ENCODE measurements at places on chromosomes 2 and 18. TPM values are rescaled to one million over a fixed set of nuclear protein-coding genes. Genes with fewer than 3 reads are reported as not detected.

The ALKAL2 gene
- 155 TPM for total RNA-seq

The DSG3 gene
- not detected for total RNA-seq

- DNase-seq, result no peak
- no peak overlapping the region for H3K4me3 ChIP-seq
- no peaks in the 10 kb centered on the region for H3K27me3 ChIP-seq
Measured at GRCh38 chr2:142718576-142719155, 158.8 kb upstream of the KYNU start.

- no peaks in the 10 kb centered on the region for H3K27me3 ChIP-seq
- no peaks in the 10 kb centered on the region for H3K36me3 ChIP-seq
- DNase-seq, result no peak
- no peaks in the 10 kb centered on the region for H3K4me1 ChIP-seq
- H3K4me3 ChIP-seq, result no peak overlapping the region
- no peak overlapping the region for H3K27ac ChIP-seq
Measured at GRCh38 chr2:84939426-84940087, 31.4 kb upstream of the KCMF1 start.

DNA sequence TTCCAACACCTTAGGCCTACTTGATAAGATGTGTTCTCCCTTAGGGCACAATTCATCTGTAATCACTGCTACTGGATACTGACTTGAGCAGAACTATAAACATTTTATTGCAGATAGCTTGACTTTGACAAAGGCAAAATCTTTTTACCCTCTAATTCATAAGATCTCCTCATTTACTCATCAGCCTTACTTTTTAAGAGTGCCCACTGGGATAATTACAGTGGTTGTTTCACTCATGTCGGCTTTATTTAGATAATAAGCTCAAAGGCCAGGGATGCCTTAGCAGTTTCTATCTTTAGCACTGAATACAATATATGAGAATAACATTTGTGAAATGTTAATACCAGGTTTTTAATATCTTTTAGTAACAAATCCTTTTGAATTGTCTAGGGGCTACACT is 144.0 kb downstream of the DLGAP1 start:
- H3K27me3 ChIP-seq, result no peaks in the 10 kb centered on the region
- no peak overlapping the region for H3K4me3 ChIP-seq
- DNase-seq, result no peak
- H3K36me3 ChIP-seq, result no peaks in the 10 kb centered on the region
- no peak overlapping the region for H3K27ac ChIP-seq

DNA sequence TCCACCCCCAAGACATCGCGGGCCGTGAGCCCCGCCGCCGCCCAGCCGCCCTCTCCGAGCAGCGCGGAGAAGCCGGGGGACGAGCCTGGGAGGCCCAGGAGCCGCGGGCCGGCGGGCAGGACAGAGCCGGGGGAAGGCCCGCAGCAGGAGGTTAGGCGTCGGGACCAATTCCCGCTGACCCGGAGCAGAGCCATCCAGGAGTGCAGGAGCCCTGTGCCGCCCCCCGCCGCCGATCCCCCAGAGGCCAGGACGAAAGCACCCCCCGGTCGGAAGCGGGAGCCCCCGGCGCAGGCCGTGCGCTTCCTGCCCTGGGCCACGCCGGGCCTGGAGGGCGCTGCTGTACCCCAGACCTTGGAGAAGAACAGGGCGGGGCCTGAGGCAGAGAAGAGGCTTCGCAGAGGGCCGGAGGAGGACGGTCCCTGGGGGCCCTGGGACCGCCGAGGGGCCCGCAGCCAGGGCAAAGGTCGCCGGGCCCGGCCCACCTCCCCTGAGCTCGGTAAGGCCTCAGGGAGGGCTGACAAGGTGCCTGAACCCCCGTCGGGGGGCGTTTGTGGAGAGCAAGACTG is 14.2 kb downstream of the SPEG start:
- no peaks in the 10 kb centered on the region for H3K4me1 ChIP-seq
- no peak for DNase-seq
- no peak overlapping the region for H3K27ac ChIP-seq
- H3K4me3 ChIP-seq, result no peak overlapping the region

DNA sequence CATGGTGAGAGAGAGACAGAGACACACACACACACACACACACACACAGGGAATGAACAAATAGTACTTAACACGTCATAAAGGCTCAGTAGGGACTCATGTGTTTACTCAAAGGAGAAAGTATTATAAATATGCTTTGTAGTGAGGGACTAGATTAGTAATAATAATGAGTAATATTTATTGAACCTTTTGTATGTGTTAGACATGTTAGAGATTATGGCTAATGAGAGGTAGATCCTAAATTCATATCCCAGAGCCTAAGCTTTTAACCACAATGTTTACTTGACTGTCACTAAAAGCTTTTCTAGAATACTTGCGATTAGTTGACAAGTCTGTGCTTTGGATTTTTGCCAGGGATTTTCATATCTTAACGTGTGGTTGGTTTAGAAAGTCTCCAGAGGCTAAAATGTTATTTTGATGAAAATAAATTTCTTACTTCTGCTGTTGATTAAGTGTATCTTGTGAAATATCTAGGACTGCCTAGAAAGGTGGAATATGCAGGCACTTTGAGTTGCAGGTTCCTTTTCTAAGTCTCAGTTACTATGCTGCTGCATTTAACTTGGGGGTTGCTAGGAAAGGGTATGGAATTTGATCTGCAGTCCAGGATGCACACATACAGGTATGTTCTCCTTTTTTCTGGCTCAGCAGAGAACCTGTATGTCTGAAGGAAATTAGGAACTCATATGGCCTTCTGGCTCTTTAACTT is 64.5 kb downstream of the UBR3 start:
- no peak overlapping the region for H3K27ac ChIP-seq
- H3K4me1 ChIP-seq, result peaks cover 14% of the 10 kb centered on the region
- no peak for DNase-seq
- peaks cover 10% of the 10 kb centered on the region for H3K36me3 ChIP-seq

DNA sequence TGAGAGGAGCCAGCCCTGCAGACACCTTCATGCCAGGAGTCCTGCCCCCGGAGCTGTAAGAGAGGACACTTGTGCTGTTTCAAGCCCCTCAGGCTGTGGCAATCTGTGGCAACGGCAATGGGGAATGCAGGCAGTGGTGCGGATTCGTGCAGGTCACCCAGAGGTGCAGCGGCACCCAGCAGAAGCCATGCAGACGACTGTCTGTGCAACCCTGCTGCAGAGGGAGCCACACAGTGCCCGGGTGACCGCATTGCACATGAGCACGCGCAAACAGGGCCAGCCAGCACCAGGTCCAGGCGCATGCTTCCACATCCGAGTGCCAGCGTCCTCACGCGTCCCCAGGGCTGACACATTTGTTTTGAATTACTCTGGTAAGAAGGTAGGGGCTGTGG is 84.8 kb upstream of the GPC1 start:
- no peak for DNase-seq
- no peak overlapping the region for H3K4me3 ChIP-seq
- H3K27me3 ChIP-seq, result no peaks in the 10 kb centered on the region
- no peaks in the 10 kb centered on the region for H3K36me3 ChIP-seq

The IL1F10 gene
- not detected for total RNA-seq

GRCh38 chr18:36895606-36896005 is 66.7 kb downstream of the KIAA1328 start:
- no peaks in the 10 kb centered on the region for H3K4me1 ChIP-seq
- no peak for DNase-seq
- H3K27ac ChIP-seq, result no peak overlapping the region
- H3K4me3 ChIP-seq, result no peak overlapping the region
- H3K36me3 ChIP-seq, result no peaks in the 10 kb centered on the region

GRCh38 chr2:40243581-40244187 is 208.2 kb downstream of the SLC8A1 start:
- H3K27me3 ChIP-seq, result no peaks in the 10 kb centered on the region
- no peak overlapping the region for H3K27ac ChIP-seq
- H3K4me1 ChIP-seq, result no peaks in the 10 kb centered on the region
- DNase-seq, result no peak

- no peaks in the 10 kb centered on the region for H3K36me3 ChIP-seq
- DNase-seq, result no peak
- no peak overlapping the region for H3K4me3 ChIP-seq
- no peak overlapping the region for H3K27ac ChIP-seq
Measured at GRCh38 chr2:145253492-145253891, 733.6 kb upstream of the ZEB2 start.

The ERICH2 gene
- total RNA-seq, result 0.72 TPM

GRCh38 chr2:172085460-172086159 is at the start of gene DLX1:
TSS of gene DLX1 (plus strand) at chr2:172085507. CDS start at chr2:172085678, 171 bp downstream.
- H3K4me1 ChIP-seq, result peaks cover 16% of the 10 kb centered on the region
- no peak within 1 kb of the TSS for H3K27ac ChIP-seq
- H3K36me3 ChIP-seq, result no peaks in the 10 kb centered on the region

The YPEL5 gene
- 102 TPM for total RNA-seq

The SGO2 gene
- total RNA-seq, result 2.5 TPM

The TUBA4B gene
- not detected for total RNA-seq

DNA sequence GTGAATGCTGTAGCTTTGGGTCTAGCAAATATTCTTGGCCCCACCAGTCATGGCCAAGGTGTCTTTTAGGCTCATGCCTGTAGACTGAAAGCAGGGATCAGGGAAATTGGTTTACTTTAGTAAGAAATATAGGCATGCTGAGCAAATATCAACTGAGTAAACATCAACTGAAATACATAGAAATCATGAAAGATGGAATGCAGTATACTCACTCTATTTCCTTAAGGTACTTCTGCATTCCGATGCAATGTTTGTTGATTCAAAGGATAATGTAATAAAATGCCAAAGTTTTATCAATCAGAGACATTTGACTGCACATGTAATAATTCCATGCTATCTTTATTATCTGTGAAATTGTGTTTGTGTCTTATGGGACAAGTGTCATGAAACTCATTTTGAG is 19.6 kb upstream of the IL1R1 start:
- no peak overlapping the region for H3K4me3 ChIP-seq
- no peak for DNase-seq
- H3K4me1 ChIP-seq, result no peaks in the 10 kb centered on the region
- H3K27ac ChIP-seq, result no peak overlapping the region

- H3K27me3 ChIP-seq, result no peaks in the 10 kb centered on the region
- no peaks in the 10 kb centered on the region for H3K36me3 ChIP-seq
Measured at GRCh38 chr18:40955351-40955750, 999.7 kb upstream of the PIK3C3 start.

DNA sequence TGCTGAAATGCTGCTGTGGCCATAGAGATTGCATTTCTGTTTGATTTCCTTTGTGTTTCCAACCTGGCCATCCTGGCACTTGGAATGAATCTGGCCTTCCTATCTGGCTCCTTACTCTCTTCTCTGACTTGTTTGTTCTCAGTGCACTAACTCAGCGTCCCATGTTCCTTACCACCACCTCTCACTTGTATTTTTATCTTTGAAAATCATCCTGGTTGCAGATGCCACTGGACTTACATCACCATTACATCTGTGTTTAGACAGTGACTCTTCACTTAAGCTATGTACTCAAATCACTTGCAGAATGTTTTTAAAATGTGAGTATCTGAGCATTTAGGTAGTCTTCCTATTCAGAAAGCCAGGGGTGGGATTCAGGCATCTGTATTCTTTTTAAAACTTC is 239.5 kb downstream of the WDR7 start:
- H3K4me3 ChIP-seq, result no peak overlapping the region
- no peak overlapping the region for H3K27ac ChIP-seq
- no peaks in the 10 kb centered on the region for H3K27me3 ChIP-seq
- H3K4me1 ChIP-seq, result no peaks in the 10 kb centered on the region

GRCh38 chr18:59517446-59518165 is 158.5 kb upstream of the LMAN1 start:
- H3K4me1 ChIP-seq, result peaks cover 19% of the 10 kb centered on the region
- H3K4me3 ChIP-seq, result no peak overlapping the region
- no peaks in the 10 kb centered on the region for H3K27me3 ChIP-seq
- no peak overlapping the region for H3K27ac ChIP-seq
- no peak for DNase-seq
- no peaks in the 10 kb centered on the region for H3K36me3 ChIP-seq

The NT5C1B gene
- total RNA-seq, result not detected

The CAVIN2 gene
- total RNA-seq, result 41.9 TPM

DNA sequence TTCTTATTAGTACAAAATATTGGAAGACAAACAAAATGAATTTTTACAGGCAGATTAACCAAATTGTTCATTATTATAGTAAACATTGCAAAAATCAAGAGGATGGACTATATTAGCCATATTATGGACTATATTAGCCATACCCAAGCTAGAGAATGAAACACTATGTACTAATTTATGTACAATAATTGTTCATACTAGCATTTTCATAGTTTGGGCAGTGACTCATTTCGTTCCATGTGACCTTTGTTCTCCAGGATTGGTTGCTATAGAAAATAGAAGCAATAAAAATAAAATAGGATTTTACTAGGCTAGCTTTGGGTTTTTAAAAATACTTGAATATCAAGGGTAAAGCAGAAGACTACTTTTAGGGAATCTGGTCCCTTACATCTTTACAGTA is 176.8 kb downstream of the ZEB2 start:
- H3K4me1 ChIP-seq, result no peaks in the 10 kb centered on the region
- H3K36me3 ChIP-seq, result no peaks in the 10 kb centered on the region
- H3K27me3 ChIP-seq, result no peaks in the 10 kb centered on the region
- no peak for DNase-seq
- no peak overlapping the region for H3K27ac ChIP-seq

DNA sequence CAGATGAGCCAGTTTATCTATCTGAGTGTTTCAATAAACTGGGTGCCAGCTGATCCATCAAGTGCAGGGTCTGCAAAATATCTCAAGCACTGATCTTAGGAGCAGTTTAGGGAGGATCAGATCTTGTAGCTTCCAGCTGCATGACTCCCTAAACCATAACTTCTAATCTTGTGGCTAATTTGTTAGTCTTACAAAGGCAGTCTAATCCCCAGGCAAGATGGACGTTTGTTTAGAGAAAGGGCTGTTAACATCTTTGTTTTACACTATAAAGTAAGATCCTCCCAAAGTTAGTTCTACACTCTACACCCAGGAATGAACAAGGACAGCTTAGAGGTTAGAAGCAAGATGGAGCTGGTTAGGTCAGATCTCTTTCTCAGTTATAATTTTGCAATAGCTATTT is 28.7 kb upstream of the HNMT start:
- H3K27me3 ChIP-seq, result no peaks in the 10 kb centered on the region
- no peak overlapping the region for H3K27ac ChIP-seq
- no peaks in the 10 kb centered on the region for H3K4me1 ChIP-seq
- H3K4me3 ChIP-seq, result no peak overlapping the region
- no peaks in the 10 kb centered on the region for H3K36me3 ChIP-seq

GRCh38 chr2:239322416-239323086 is 78.3 kb downstream of the HDAC4 start:
- peaks cover 33% of the 10 kb centered on the region for H3K4me1 ChIP-seq
- no peaks in the 10 kb centered on the region for H3K27me3 ChIP-seq
- no peak overlapping the region for H3K27ac ChIP-seq

The GALNT3 gene
- total RNA-seq, result 3.9 TPM

The SNTG2 gene
- total RNA-seq, result 1.1 TPM

GRCh38 chr2:128513961-128514283 is 195.3 kb upstream of the HS6ST1 start:
- no peak for DNase-seq
- H3K36me3 ChIP-seq, result no peaks in the 10 kb centered on the region
- H3K4me1 ChIP-seq, result no peaks in the 10 kb centered on the region
- H3K27me3 ChIP-seq, result no peaks in the 10 kb centered on the region
- no peak overlapping the region for H3K27ac ChIP-seq
- no peak overlapping the region for H3K4me3 ChIP-seq

DNA sequence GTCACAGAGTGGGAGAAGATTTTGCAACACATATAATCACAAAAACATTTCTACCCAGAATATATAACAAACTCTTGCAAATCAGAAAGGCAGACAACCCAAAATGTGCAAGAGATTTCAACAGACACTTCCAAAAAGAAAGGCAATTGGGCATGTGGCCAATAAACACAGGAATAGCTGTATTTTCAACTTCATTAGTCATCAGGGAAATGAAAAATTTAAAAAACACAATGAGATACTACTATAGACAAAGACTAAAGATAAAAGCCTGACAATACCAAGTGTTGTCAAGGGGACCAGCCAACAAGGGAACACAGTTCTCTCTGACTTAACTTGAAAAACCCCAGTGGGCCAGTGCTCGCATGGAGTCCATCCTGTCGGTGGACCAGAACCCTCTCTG is 40.5 kb downstream of the MTHFD2 start:
- DNase-seq, result no peak
- no peaks in the 10 kb centered on the region for H3K27me3 ChIP-seq
- no peak overlapping the region for H3K27ac ChIP-seq

Data from adrenal gland (tissue), 19 donors.